Sciatic nerve (tissue), 2 donors: ENCODE measurements at places on chromosomes 4 and X.

- peak; percentile 72 for DNase-seq
These were observed 72.0 kb downstream of the FAT1 start for GRCh38 chr4:186651624-186652023.

GRCh38 chr4:55038176-55038890 lies 87.1 kb downstream of the KDR start:
- DNase-seq: no peak

GRCh38 chr4:6876440-6876839 lies 33.2 kb upstream of the TBC1D14 start:
- no peak for DNase-seq

- no peak for DNase-seq
These were observed 76.2 kb upstream of the GRXCR1 start for GRCh38 chr4:42816189-42816879.

GRCh38 chr4:127917151-127917550 lies 36.5 kb downstream of the PLK4 start:
- no peak for DNase-seq

DNA sequence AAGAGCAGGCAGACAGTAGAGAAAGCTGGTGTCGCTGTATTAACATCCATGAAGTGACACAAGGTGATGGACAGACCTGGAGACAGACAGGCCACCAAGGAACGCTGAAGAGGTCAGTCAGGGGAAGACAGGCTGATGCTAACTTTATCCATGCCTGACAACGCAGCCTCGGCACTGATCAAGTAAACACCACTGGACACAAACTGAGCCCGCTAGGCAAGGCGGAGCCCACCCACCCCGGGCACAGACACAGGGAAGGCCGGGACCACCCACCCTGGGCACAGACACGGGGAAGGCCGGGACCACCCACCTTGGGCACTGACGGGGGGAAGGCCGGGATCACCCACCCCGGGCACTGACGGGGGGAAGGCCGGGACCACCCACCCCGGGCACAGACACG lies 18.8 kb downstream of the PPP2R3B start:
- no peak for DNase-seq

- no peak for DNase-seq
These were observed 173.2 kb downstream of the BEND2 start for GRCh38 chrX:18047491-18047890.

- no peak for DNase-seq
These were observed 64.2 kb downstream of the SPINK2 start for GRCh38 chr4:56757261-56757746.

GRCh38 chrX:48698306-48698705 lies 1.8 kb downstream of the SUV39H1 start:
- DNase-seq: no peak

GRCh38 chrX:77597090-77597489 lies 149.9 kb downstream of the FGF16 start:
- DNase-seq: no peak

- no peak for DNase-seq
These were observed 4.5 kb downstream of the C1GALT1C1 start for GRCh38 chrX:120625371-120625770.

GRCh38 chr4:3226467-3226866 lies 22.5 kb upstream of the MSANTD1 start:
- no peak for DNase-seq
